Thoracic aorta (tissue), 2 donors: ENCODE measurements at places on chromosomes 16 and 17.

DNA sequence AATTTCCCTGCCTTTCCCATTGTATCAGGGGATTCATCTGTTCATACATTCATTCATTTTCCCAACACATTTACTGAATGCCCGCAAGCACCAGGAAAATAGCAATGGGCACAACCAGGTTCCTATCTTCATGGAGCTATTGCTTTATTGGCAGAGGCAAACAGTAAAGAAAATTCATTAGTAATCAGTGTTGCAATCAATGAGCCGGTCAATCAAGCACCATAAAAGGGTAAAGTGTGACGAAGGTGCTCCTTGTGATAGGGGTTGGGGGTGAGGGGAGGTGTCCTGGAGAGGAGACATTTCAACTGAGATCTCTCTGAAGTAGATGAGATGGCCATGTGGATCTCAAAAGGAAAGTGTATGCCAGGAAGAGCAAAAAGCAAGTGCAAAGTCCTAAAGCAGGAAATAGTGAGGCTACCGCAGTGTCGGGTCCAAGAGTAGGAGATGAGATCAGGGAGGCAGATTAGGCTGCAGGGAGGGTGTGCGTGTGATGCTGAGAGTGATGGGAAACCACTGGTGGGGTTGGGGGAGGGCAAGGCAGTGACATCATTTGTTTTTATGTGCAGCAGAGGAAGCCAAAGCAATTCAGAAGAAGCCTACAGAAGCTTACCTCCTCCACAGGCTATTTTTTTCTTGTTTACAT lies 28.4 kb downstream of the CDH13 start:
- no peak for DNase-seq

DNA sequence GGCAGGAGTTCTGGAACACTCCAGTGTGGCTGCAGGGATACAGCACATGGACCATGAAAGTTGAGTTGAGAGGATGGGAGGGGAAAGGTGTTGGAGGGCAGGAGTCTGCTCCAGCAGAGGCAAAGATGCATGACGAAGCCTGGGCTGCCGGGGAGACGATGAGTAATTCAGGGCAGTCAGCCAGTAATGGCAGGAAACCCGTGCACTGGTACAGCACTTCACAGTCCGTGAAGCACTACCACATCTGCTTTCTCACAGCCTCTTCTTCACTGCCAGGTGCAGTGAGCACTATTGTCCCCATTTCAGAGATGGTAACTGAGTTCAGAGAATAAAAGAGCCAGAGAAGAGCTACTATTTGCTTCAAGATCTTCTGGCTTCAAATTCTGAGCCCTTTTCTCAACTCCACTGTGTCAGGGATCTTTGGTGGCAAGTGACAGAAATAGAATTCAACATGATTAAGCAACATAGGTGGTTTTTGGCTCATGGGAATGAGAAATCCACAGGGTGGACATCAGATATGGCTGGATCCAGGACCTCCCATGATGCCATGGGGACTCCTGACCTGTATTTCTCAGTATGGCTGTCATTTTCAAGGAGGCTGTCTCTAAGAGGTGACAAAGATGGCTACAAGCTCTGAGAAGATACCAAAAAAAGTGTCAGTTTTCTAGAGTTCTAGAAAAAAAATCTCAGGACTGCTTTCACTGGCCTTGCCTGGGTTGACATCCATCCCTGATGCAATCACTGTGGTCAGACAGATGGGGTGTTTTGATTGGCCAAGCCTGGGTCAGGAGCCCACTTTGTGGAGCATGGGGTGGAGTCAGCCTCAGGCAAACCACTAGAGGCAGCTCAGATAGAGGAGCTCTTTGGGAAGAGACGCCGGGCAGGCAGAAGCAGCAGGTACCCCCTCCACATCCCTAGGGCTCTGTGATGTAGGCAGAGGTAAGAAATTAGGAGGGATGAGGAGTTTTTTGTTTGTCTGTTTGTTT lies 24.7 kb downstream of the IL21R start:
- no peak for DNase-seq

DNA sequence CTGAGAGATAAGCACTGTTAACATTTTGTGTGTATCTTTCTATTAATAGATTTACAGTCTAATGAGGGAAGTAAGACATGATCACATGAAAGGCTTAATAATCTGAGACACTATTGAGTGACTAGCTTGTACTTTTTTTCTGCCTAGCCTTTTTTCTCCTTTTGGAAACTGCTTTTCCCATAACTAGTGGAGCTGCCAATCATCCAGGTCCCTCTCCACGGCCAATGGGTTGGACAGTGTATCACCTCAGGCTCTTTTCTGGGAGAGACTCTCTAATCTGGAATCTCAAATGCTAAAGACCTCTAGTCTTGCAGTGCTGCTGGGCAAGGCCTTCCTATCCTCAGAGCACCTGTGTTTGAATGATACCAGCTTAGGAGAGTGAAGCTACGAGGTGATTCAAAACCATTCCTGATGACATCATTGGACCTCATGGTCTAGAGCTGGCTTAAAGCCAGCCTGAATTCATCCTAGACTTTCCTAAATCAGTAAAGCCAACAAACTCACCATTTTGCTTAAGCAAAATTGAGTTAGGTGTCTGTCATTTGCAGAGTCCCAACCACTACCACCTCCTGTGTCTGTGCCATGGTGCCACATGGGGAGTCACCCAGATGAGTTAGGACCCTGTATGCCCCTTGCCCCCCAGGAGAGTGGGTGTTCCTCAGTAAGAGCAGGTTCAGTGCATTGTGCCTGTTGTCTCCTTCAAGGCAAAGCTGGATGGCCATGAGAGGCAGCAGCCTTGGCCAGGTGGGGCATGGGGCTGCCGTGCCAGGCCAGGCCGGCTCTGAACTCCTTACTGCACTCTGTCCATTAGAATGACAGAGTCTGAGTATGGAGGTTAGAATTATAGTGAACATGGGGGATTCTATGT lies 62.9 kb downstream of the SPECC1 start:
- DNase-seq, result no peak

GRCh38 chr17:30344283-30345088 lies 10.6 kb upstream of the TMIGD1 start:
- no peak for DNase-seq

DNA sequence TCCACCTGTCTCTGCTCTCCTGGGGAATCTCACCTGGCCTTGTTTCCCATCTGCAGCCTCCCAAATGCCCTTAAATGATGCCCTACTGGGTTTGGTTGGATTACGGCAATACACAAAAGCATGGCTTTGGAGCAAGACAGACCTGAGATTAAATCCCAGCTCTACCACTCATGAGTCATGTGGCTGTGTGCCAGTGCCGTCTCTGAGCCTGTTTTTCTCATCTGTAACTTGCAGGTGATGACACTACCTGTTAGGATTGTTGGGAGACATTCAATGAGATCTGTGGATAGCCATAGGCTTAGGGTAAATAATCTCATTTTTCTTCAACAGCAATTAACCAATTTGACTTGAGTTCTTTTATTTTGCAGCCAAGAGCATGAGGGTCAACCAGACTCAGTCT lies 240.3 kb downstream of the MAF start:
- no peak for DNase-seq

DNA sequence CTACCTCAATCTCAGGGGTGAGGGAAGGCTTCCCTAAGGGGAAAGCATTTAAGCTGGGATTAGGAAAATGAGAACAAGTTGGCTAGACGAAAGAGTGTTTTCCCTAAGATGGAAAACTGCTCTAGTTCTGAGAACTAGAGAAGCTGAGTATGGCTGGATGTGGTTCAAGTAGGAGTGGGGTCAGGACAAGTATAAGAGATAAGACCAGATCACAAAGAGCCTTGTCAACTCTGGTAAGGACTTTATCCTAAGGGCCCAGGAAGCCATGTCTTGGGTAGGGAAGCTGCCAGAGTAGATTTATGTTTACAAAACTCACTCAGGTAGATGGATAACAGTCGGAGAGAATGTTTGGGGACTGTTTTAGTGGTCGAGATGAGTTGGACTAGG lies 1.7 kb downstream of the ANKS4B start:
- no peak for DNase-seq

GRCh38 chr17:18987230-18987610 lies 17.3 kb downstream of the FAM83G start:
- DNase-seq, result no peak

DNA sequence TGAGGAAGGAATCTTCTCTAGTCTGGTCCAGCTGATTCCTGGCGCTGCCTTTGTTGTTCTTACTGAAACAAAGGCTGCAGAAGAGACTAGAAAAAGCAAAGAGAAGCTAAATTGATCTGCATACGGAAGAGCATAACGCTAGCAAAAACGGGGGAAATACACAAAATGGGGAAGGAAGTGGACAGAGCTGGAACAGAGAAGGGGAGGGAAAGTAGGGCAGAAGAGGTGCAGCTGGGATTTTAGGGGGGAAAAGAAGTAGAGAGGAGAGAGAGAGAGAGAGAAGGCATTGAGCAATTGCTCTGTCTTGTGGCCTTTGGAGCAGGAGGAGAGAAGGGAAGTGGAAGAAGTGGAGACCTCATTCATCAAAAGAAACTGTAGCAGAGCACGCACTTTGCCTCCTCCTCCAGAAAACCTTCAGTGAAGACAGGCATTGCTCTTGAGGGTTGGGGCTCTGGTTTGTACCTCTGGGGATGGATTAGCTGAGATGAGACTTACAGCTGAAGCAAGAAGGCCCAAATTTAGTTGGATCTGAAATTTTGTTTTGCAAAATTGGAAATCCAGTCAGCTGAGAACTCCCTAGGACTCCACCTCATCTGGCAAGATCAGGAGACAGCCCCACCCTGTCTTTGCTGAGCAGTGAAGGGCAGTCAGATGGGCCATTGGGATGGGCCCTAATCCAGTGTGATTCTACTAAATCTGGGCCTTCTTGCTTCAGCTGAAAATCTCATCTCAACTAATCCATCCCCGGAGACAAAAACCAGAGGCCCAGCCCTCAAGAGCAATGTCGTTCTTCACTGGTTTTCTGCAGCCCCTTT lies 55.8 kb downstream of the CDRT4 start:
- no peak for DNase-seq

- no peak for DNase-seq
Measured at GRCh38 chr17:82305727-82306300, 11.6 kb downstream of the CD7 start.

DNA sequence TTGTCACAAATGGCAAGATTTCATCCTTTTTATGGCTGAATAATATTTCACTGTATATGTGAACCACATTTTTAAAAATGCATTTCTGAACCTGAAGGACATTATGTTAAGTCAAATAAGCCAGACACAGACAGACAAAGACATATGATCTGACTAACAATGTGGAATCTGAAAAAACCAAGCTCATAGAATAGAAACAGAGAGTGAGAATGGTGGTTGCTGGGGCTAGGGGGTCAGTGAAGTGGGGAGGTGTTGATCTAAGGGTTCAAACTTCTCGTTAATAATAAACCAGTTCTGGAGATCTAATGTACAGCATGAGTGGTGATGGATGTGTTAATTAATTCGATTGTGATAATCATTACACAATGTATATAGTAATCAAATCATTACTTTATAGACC lies 475.1 kb downstream of the WWOX start:
- no peak for DNase-seq

DNA sequence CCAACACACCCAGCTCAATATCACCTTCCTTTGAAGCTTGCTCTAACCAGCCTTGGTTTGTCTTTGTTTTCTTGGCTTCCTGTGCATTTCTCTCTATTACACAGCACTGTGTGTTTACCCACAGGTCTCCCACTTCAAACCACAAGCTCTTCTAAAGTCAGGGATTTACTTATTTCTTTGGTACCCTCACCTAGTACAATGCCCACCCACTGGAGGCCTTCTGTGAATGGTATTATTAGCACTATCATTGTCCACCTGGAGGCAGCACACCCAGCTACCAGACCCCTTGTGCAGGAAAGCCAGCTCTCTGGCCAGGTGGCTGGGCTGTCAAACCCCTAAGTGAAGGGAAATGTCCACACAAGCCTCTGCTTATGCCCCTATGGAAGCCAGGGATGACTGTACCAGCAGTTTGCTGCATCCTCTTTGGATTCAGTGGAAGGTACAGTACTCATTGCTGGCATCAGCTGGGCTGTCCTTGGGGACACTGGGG lies 9.4 kb upstream of the TOP2A start:
- DNase-seq, result no peak

DNA sequence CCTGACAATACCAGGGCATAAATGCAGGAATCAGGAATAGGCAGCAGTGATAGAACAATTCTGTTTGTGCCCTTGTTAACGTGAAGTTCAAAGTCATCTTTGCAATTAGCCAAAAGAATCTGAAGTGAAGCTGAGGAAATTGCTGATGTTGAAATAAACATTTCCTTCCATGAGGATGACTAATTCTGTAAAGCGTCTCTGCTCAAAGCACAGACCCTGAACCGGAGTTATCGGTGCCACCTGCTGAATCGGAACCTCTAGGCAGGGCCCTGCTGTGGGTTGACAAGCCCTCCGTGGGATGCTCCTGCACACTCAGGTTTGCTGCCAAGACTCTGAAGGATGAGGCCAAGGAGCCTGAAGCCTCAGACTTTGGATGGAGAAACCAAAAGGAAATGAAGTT lies 37.0 kb upstream of the CDH1 start:
- no peak for DNase-seq

DNA sequence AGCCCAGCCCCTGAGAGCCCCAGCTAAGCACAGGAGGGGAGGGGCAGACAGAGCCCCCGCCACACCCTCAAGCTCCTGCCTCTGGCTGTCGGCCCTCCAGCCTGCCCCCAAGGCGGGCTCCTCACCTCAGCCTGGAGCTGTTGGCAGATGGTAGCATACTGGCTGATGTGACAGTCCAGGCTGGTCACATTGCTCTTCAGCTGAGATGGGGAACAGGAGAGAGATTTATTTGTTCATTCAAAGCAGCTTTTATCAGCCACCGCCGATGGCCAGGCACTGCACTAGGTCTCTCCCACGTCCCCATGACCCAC lies 14.8 kb downstream of the KIF18B start:
- no peak for DNase-seq

GRCh38 chr17:82544431-82545070 lies 25.0 kb downstream of the FOXK2 start:
- no peak for DNase-seq

DNA sequence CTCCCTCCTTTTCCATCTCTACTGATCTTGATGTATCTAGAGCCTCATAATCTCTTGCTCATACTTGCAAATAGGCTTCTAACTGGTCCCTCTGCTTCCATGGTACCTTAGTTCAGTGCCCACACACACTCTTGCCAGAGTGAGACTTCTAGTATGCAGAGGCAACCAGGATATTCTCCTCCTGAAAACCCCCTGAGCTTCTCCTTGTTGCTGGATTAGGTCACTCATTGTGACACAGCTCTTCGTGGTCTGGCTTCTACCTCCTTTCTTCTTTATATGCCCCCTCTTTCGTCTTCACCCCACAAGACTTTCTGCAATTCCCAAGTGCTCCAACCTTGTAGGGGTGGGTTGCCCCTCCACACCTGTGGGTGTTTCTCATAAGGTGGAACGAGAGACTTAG lies 2.5 kb upstream of the FAM20A start:
- no peak for DNase-seq

GRCh38 chr17:29771546-29771945 lies 148.8 kb upstream of the CORO6 start:
- no peak for DNase-seq

GRCh38 chr16:85698935-85699558 lies 10.3 kb upstream of the GINS2 start:
- DNase-seq, result no peak

GRCh38 chr16:19522397-19522732 lies 467 bp upstream of the GDE1 start:
- DNase-seq, result no peak
